ENCODE measurements at places on chromosomes 2 and 18.

DNA sequence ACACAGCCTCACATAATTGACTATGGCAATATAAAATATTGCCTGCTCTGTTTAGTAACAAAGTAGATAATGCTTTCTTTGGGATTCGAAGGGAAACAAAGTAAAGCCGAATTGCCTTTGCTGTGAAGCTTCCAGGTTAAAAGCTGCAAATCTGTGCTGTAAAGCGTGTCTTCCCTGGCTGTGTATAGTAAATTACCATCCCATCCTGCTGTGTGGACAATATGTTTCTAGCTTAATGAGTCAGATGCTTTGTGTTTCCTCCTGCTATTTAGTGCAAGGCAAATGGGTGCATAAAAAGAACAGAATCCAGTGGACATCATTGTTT, 265.1 kb downstream of the SOCS6 start:
- DNase-seq: peak; percentile 57

- DNase-seq: no peak
These were observed 137.9 kb upstream of the PARD3B start for GRCh38 chr2:204407204-204408014.

DNA sequence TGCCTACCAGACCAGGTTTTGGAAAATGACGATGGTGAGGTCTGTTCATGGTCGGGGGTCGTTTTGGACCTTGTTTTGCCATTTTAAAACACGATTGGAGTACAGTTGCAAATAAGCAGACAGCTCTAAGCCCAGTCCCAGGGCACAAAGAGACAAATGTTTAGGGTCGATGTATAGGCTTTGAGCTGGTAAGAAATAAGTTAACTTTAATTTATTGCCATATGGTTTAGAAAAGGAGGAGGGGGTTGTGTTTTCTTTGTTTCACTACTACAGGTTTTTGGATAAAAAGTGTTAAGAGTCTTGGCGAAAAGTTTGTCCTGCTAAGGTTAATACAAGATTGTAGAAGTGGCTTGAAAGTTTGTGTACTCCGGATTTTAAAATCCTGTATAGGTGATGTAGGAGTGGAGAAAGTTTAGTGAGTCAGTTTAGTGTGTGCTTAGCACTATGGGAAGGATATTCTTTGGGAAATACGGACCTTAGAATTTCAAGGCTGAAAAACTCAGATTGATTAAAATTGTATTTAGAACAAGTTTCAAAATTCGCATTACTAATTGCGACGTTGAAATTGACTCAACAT, 1.3 kb downstream of the KCMF1 start:
- DNase-seq: no peak

GRCh38 chr18:26780520-26781325, 84.8 kb downstream of the AQP4 start:
- DNase-seq: no peak

- peak; percentile 73 for DNase-seq
These were observed 594 bp downstream of the FAM161A start for GRCh38 chr2:61853086-61853846.

- no peak for DNase-seq
These were observed 152.1 kb downstream of the THSD7B start for GRCh38 chr2:136917411-136917881.
